Ecto neural progenitor cell (in vitro differentiated cells): ENCODE measurements at places on chromosomes 5 and 9.

DNA sequence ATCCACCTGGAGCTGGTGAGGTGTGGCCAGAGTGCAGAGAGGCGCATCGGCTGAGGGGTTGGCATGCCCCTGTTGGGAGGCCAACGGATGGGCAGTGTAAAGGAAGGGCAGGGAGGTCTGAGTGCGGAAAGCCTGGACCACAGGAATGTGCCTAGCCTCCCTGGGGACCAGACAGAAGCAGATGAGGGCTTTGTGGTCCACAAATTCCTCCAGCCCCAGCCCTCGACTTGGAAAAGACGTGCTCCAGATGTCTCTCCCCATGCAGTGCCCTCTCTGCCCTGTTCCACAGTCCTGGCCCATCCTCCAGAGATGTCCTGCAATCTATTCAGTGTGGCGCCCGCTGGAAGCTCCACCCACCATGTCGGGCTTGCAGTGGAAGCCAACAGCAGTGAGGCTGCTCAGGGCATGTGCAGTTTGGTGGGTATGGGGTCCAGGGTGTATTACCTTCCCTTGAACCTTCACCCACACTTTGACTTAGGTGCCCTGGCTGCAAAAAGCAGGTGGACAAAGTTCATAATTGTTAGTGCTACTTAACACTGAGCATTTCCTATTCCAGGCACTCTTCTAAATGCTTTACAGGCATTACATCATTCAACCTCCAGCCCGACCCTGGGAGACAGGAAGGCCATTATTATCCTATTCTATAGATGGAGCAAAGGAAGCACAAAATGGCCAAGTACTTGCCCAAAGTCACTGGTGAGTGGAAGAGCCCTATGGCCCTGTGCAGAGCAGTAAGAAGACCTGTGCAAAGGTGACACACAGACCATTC lies 120.2 kb upstream of the SLC25A48 start:
- no peak for DNase-seq

DNA sequence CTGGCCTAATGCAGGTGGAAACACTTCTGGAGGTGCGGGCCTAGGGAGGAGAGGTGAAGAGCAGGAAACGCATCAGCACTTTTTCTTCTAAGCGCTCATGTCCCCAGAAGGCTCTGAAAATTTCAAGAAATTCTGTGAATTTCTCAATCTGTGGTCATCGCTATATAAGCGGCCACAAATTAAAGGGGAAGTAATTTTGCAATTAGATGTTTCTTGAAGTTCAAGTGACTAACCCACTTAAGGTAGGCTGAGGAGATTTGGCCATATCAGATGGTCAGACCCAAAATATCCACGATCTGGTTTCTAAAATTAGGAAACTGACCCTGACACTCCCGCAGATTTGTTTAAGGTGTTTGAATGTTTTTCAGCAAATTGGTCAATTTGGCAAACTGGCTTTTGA lies 16.6 kb upstream of the HMGCR start:
- DNase-seq, result no peak

DNA sequence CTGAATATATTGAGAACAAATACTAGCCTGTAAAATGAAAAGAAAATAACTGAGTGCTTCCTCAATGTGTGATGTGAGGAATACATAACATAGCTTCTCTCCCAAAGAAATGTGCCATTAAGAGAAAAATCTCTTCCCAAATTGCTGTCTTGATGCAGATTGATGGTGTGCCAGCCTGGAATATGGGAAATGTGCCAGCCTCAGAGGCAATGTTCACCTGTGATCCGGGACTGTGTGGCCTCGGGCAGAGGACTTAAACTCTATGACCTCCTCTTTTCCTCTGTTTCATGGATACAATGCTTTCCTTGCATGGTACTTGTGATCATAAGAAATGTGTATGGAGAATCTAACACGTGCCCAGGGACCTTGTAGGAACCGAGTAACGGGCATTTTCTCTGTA lies 370.9 kb downstream of the DIRAS2 start:
- no peak for DNase-seq

- no peak for DNase-seq
Observed at GRCh38 chr5:58542709-58543108, 40.2 kb upstream of the RAB3C start.

- DNase-seq, result no peak
Observed at GRCh38 chr9:73219985-73220626, 68.4 kb downstream of the ANXA1 start.

GRCh38 chr5:154873791-154874331 lies 15.4 kb downstream of the CNOT8 start:
- no peak for DNase-seq

DNA sequence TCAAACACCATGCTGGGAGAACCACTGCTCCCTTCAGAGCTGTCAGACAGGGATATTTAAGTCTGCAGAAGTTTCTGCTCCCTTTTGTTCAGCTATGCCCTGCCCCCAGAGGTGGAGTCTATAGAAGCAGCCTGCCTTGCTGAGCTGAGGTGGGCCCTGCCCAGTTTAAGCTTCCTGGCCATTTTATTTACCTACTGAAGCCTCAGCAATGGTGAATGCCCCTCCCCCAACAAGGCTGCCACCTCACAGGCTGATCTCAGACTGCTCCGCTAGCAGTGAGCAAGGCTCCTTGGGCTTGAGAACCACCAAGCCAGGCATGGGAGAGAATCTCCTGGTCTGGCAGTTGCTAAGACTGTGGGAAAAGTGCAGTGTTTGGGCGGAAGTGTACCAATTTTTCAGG lies 205.5 kb upstream of the PTGER4 start:
- no peak for DNase-seq

- no peak for DNase-seq
Observed at GRCh38 chr9:6931913-6932312, 174.1 kb downstream of the KDM4C start.

DNA sequence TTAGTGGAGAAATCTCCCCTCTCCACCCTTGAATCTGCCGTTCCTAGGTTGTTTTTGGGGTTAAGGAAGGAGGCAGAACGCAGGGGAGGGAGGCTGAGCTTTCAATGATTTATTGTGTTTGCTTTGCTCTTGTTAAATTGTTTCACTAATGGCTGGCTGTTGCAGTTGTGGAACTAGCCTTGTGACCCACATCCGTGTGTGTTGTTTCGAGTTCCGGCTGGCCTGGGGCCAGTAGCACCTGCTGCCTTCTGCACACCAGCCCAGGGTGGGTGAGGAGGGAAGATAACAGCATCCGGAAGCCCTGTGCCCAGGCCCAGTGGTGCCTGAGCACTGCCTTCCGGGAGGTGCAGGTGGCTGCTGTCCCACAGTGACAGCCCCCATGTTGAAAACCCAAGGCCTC lies 3.6 kb downstream of the ERGIC1 start:
- DNase-seq, result no peak

- peak; percentile 29 for DNase-seq
Observed at GRCh38 chr9:113646946-113647914, 183.7 kb downstream of the RGS3 start.

GRCh38 chr9:76459694-76460635 lies 983 bp downstream of the GCNT1 start:
- peak; percentile 60 for DNase-seq

DNA sequence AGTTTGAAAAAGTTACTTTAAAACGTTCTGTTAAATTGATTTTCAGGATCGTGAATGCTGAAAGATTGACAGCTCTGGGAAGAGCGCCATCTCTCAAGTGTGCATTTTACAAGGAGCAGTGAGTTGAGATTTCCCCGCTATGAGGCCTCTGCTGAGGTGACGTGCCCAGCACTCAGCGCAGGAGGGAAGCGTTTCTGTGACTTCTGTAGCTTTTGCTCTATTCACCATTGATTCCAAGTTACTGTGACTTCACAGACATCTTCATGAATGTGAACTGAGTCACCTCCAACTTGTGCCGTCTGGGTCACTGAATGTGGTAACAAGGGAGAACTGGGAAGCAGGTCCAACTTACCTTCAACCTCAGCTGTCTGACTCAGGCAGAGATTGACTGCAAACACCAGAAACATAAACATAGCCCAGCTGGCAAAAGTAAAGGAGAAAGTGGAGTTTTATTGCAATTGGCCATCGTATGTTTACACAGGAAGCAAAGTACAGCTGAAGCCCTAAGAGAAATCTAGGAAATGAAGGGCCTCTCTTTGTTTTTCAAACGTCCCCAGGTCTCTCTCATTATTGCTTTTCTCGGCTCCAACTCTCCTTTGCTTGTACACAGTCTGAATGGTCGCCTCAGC lies 428.8 kb upstream of the CLINT1 start:
- no peak for DNase-seq

DNA sequence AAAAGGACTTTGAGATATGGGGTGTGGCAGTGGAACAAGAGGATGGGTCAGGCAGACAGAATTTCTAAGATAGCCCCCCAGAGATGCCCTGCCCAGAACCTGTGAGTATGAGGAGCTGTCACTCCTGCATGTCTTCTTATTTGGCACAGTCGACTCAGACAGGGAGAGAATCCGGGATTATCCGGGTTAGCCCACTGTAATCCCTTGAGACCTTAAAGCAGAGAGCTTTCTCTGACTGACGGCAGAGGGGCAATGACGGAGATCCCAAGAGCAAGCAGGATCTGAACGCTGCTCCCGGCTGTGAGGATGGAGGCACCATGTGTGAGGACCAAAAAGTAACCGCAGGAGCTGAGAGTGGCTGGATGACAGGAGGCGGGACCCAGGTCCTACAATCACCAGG lies 8.8 kb upstream of the NHP2 start:
- DNase-seq, result no peak

- no peak for DNase-seq
Observed at GRCh38 chr5:176818391-176819098, 8.2 kb downstream of the UNC5A start.

GRCh38 chr5:33633699-33634098 lies 192.9 kb downstream of the TARS1 start:
- DNase-seq, result no peak

DNA sequence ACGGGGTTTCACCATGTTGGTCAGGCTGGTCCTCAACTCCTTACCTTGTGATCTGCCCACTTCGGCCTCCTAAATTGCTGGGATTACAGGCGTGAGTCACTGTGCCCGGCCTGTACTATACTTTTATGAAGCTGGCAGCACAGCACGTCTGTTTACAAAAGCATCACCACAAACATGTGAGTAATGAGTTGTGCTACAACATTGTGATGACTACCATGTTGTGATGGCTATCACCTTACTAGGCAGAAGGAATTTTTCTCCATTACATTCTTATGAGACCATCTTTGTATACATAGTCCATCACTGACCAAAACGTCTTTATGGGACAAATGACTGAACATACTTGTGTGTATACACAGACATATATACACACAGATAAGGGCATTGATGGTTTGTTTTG lies 1019.0 kb downstream of the CDH18 start:
- no peak for DNase-seq

DNA sequence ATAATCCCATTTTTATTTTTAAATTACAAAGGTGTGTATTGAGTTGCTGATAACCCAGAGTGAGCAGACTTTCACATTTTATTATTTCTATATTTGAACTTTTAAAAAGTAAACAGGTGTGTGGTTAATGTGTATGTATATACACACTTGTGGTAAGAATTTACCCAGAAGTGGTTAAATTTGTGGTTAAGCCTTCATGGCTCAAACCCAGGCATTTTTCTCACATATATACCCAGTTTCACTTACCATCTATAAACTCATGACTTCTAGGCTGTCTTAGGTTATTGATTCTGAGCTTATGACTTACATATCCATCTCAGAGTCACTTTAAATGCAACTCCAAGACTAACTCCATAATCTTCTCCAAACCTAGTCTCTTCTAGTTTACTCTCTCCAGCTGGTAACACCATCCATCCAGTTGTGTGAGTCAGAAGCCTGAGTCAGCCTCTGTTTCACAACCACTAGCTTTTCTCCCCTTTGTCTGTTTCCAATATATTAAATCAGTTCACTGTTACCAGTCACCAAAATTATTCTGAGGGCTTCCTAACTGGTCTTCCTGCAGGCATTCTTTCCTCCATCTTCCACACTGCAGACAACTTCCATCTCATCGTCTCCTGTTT lies 20.2 kb downstream of the ZBED3 start:
- no peak for DNase-seq

DNA sequence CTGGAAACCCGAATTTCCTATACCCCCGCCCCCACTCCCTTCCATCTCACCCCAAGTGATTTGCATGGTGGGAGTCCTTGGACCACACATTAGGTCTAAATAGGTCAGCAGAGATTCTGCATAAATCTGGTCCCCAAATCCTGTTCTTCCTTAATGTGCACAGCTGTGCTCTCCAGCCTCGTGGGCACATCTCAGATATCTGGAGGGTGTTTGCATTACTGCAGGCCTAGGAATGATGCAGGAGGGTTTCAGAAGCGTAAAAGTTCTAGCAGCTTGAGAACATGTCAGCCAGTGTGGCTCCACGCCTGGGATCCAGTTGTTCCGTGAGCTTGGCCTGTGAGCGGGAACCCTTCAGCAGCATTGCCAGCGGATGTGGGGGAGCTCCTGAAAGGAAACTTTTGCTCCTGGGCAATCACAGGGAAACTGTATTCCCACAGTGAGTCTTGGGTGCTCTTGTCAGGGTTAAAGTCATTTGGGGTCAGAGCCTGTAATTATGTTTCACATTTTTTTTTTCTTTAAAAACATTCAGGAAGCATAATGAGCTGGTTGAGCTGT lies 12.9 kb downstream of the ARHGAP26 start:
- no peak for DNase-seq

DNA sequence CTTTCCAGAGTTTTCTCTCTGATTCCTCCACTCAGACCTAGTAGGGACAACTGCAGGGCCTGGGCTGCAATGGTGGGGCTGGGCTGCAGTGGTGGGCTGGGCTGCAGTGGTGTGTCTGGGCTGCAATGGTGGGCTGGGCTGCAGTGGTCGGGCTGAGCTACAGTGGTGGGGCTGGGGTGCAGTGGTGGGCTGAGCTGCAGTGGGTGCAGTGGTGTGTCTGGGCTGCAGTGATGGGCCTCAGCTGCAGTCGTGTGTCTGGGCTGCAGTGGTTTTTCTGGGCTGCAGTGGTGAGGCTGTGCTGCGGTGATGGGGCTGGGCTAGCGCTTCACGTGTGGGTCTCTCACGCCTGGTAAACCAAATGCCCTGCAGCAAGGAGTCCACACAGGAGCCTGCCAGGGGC lies 27.4 kb downstream of the ABO start:
- no peak for DNase-seq

DNA sequence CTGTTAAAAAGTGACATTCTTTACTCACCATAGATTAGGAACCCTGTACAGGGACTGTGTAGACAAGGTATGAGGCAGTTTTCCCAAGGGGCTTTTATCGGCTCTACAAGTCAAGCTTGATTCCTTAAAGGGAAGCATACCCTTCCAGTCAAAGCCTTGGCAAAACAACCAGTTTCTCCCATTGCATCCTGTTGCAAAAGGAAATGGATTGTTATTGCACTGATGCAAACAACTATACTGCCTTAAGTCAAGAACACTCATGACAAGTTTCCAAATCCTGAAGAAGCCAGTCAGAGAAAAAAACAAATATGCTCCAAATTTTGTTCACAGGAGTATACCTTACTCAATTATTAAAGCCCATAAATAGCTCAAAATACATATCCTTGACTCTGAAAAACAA lies 67.5 kb downstream of the RGMB start:
- no peak for DNase-seq

GRCh38 chr9:82695704-82696103 lies 367.2 kb downstream of the RASEF start:
- DNase-seq, result no peak
